ENCODE measurements at places on chromosomes 5 and 9.

GRCh38 chr9:114689813-114690212 lies 7.8 kb upstream of the TEX48 start:
- DNase-seq, result no peak

DNA sequence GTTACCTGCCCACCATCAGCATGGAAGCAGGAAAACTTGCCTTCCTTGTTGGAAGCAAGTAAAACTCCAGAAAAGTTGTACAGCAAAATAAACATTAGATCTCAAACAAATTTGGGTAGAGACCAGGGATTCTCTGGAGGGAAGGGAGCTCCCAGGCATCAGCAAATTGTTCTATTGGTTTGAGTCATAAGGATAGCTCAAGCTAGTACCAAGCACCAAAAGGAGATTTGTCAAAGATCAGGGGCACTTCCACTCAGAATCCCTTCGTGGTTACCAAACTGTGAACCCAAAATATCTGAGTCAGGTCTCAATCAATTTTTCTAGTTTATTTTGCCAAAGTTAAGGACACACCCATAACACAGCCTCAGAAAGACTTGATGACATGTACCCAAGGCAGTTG lies 37.8 kb downstream of the DNAJB5 start:
- no peak for DNase-seq

GRCh38 chr5:138569782-138570181 lies 5.4 kb downstream of the HSPA9 start:
- DNase-seq, result no peak

GRCh38 chr5:135827965-135828781 lies 6.3 kb upstream of the SLC25A48 start:
- no peak for DNase-seq

DNA sequence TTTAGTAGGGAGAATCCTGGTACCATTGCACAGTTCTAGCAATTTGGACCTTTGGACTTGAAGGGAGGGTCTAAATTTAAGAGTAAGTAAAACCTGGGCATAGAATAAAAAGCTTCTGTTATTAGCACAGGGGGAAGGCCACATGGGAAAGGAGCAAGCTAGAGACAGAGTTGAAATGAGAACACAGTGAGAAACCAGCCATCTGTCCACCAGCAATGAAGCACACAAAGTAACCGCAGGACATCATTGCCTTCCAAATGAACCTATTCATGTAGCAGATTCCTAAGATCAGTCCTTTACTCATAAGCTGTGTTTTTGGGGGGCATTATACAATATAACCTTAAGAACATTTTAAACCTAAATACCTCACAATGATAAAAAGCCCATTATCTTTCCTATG lies 407.4 kb downstream of the HCN1 start:
- no peak for DNase-seq

DNA sequence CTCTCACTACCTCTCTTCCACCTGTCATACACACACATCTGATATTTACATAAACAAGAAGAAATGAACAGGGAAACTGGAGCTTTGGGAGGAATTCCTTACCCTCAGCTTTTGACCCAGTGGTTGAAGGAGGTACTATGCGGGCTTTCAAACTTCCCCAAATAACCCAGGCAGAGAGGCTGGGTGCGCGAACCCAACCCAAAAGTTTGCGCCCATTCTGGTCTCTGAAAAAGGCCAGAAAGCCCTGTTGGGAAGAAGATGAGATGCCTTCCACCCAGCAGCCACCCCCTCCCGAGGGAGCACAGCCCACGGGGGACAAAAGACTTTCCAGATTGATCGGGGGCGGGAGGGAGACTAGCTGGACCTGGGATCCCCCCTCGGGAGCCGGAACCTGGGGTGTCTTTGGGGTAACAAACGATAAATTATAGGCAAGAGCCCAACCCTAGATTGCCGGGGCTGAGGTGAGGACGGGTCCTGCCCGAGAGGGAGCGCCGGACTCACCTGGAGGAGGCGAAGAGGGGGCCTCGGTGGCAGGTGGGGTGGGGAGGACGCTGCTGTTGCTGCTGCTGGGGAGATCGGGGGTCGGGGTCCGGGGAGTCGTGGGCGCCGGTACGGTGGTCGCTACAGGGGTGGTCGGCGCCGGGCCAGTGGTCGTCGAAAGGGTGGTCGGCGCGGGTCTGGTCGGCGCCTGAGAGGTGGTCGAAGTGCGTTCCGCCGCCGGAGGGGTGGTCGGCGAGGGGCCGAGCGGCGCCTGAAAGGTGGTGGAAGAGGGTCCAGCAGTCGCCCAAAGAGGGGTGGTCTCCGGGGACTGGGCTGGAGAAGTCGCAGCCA lies 798 bp downstream of the MEGF9 start:
- no peak for DNase-seq

DNA sequence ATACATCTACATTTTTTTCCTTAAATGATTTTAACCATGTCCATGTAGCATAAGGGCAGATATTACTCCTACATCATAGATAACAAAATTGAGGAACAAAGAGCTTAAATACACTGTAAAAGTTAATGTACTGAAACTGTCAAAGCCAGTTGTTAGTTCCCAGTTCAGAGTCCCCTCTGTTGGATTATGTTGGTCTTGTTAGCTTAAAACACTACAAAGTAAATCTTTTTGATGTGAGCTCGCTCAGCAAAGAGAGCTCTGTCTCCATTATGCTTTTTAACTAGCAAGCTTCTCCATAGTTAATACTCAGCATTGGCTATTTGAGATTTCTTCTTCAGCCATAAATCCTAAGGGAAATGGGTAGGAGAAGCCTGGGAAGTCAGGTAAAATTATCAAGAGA lies 149.1 kb downstream of the ADAMTS6 start:
- DNase-seq, result no peak

DNA sequence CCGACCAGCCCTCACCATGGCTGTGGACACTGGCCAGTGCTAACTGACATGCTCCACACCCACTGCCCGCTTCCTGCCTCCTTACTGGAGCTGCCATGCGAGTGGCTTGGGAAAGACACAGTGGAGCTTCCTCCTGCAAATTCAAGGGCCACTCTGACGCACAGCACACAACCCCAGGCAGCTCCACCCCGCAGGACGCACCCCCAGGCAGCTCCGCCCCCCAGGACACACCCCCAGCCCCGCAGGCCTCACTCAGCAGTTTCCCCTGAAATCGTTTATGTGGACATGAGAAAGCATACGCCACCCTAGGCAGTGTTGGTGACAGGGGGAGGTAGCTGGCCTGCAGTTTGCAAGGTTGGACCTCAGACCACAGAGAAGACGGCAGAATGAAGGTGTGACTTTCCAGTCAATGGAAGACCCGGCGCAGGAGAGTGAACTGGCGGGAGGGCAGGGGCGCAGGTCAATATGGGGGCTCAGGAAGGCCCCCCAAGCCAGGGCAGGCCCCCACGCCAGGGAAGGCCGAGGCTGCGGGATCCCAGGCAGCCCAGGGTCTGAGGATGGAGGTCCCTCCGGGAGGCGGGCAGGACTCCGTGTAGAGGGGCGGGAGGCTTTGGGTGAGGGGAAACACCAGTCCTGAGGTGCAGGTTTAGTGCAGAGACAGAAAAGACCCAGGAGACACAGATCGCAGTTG lies 21.6 kb downstream of the LPCAT1 start:
- DNase-seq, result no peak

DNA sequence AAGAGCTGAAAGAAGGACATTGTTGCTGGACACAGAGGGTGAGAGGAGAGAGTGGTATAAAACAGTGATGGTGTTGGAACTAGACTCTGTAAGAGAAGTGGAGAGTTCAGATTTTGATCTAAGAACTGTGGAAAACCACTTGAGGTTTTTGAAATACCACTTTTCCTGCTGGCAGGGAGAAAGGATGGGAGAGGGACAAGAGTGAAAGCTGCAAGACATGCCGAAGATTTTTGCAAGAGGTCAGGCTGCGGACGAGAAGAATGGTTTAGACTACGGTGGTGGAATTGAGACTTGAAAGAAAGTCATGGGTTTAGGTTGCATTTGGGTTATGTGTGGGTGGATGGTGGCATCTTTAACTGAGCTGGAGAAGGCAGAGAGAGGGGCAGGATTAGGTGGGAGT lies 202.2 kb upstream of the RPS23 start:
- peak; percentile 14 for DNase-seq

GRCh38 chr9:91451431-91452270 lies 28.0 kb upstream of the NFIL3 start:
- no peak for DNase-seq

DNA sequence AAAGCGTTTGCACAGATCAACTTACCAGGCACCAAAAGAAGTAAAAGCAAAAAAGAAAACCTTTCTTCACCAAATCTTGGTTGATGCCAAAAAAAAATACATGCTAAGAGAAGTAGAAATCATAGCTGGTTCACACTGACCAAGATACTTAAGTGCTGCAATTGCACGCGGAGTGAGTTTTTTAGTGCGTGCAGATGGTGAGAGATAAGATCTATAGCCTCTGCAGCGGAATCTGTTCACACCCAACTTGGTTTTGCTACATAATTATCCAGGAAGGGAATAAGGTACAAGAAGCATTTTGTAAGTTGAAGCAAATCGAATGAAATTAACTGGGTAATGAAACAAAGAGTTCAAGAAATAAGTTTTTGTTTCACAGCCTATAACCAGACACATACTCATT lies 36.4 kb upstream of the CCDC152 start:
- DNase-seq, result no peak

GRCh38 chr9:121537283-121537682 lies 37.6 kb upstream of the GGTA1 start:
- DNase-seq, result no peak

- no peak for DNase-seq
Measured at GRCh38 chr5:160030631-160031377, 21.9 kb downstream of the TTC1 start.

DNA sequence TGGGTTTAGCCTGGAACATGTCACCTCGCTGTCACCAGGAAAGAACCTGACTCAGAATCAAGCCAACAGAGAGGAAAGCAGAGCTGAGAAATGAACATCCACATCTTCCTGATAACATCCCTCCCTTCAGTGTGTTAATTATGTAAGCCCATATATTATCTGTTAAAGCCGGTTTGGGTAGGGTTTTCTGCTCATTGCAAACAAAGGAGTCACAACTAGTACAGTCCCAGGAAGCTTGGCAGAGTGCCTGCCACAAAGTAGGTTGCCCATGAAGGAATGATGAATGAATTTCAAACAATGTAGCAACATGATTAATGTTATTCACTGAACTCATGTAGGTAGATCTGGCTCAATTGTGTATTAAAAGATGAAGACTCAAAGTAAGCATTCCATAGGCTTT lies 10.4 kb upstream of the PPARGC1B start:
- DNase-seq, result no peak

DNA sequence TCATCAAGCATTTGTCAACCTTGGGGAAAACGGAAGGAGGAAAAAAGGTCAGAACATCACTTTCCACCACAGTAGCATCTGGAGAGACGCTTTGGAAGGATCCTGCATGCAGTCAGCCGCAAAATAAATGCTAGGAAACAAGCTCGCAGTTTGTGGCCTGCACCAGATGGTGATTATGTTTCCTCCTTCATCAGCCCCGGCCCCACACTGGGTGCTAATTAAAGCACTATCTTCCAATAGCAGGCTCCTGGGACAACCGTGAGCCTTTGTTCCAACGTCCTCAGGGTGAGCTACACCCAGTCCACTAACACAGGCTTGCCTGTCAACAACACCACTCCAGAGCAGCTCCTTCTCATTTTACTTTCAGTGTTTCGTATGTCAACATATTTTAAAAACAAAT lies 64.0 kb downstream of the RNF130 start:
- no peak for DNase-seq

DNA sequence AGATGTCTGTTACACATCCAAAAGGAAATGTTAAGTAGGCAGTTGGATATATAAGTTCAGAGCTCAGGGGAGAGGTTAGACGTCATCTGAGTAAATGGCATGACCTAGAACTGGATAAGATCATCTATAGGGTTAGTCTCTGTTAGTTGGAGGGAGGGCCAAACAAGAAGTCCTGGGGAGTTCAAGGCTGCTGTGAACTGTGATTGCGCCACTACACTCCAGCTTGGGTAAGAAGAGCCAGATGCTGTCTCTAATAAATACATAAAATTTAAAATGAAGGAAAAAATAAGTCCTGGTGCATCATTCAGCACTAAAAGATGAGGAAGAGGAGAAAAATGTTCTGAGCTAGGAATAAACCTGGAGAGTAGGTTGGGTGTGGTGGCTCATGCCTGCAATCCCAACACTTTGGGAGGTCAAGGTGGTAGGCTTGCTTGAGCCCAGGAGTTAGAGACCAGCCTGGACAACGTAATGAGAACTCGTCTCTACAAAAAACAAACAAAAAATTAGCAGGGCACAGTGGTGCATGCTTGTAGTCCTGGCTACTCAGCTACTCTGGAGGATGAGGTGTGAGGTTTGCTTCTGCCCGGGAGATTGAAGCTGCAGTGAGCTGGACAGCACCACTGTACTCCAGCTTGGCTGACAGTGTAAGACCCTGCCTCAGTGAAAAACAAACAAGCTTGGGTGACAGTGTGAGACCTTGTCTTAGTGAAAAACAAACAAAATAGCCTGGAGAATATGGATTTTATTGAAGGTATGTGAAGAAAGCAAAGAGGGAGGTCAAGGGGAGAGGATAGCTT lies 123.6 kb downstream of the ACTBL2 start:
- DNase-seq, result no peak

GRCh38 chr9:90095682-90096081 lies 490.9 kb downstream of the GADD45G start:
- no peak for DNase-seq

GRCh38 chr9:84323858-84324257 lies 16.7 kb downstream of the SLC28A3 start:
- no peak for DNase-seq

DNA sequence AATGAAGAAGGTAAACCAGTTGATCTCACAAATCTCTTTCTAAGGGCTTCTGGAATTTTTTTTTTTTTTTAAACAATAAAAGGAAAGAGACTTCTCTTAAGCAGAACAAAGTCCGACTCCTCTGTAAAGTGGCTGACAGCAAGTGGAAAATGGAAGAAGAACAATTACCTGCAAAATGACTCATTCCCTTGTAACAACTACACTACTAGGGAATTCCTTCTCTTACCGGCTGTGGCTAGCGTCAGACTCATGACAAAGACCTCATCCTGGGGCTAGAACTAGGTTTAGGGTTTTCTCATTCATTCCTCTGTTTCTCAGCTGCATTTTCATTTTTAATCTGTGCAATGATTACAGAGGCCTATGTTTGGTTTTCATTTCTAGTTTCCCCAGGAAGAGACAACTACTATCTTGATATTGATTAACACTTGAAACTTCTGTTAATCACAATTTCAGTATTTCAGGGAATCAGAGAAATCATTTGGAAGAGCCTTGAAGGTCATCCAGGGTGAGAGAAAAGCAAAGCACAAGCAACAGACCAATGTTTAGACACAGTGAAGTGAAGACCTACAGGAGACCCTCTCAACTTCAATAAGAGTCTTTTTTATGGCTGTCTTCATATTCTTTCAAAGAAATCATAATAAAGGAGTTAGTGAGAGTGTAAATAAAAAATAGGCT lies 437.9 kb downstream of the RAB3C start:
- no peak for DNase-seq

DNA sequence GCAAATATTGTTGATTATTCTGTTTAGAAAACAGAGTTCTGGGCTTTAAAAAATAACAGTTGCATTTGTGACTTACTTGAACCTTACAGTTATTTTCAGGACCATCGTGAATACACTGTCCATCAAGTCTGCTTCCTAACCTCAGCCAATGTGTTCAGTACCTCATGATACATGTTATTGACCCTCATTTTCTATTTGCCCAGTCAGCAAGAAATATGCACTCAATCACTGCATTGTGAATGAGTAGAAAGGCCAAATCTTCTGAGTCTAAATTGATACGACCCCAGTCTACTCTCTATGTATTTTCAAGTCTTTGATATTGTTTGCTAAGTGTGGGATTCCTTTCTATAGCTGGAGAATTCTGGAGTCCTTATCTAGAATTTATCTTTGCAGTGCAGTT lies 156.2 kb downstream of the RAB3C start:
- DNase-seq, result no peak
